ENCODE measurements at places on chromosomes 6 and 20. TPM values are rescaled to one million over a fixed set of nuclear protein-coding genes. Genes with fewer than 3 reads are reported as not detected.

DNA sequence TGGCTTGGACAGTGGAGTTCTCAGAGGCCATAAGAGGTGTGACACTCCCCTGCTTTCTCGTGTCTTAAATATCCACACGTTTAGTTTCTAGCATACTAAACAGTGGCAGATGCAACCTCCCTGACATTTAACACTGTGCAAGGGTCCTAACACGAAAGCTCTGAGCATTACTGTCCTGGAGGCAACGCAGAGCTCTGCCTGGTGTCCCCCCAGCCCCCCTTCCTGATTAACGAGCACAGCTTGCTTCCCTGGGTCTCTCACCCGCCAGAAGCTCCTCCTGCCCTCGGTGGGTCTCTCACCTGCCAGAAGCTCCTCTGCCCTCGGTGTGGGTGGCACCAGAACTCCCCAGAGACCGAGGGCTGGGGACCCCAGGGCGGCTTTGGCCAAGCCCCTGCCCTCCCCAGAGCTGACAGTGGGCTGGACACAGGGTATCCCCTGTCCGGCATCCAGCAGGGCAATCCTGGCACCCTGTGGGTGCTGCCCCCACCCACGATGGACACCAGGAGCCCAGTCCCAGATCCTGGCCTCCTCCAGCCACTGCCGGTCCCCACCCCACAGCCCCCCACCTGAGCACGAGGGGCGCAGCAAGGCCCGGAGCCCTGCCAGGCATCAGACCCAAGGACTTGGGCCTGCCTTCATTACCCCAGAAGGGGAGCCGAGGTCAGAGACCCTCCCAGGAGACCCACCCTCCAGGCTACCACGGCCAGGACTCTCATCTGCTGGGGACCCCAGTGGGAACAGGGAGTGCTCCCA is 12.4 kb upstream of the KCNQ2 start:
- DNase-seq, result no peak

DNA sequence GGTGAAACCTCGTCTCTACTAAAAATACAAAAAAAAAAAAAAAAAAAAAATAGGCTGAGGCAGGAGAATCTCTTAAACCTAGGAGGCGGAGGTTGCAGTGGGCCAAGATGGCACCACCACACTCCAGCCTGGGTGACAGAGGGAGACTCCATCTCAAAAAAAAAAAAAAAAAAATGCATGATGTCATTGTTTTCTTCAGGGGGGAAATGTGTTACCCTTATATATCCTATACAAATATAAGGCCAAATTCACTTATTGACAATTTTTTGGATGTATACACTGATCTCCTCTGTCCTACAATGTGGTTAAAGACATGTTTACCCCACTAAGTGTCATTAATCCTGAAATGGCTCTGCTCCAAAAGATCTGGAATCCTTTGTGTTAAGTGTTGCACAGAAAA is 73.1 kb downstream of the TPBG start:
- DNase-seq, result no peak

DNA sequence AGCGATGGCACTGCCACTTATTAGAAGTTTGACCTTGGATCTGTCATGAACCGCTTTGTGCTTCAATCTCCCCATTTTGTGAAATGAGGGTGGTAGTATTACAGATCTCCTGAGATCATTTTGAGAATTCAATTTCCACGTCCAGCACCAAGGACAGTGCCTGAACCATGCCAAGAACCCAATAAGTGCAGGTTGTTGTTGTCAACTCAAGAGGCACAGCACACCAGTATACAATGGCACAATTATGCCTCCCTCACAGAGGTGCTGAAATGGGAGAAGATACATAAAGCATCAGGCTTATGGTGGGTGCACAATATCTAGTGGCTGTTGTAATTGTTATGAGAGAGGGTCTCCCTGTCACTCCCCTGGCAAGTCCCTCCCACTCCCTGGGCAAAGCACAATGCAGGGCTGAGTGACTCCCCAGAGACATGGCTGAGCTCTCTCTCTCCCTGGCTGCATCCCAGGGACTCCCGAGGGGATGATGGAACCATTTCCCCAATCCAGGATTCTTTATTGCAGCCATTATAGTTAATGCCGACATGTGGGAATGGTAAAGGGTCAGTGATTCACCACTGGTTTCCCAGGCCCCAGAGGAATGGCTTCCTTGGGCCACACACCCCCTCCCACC is 78.7 kb downstream of the CDH22 start:
- DNase-seq, result no peak

DNA sequence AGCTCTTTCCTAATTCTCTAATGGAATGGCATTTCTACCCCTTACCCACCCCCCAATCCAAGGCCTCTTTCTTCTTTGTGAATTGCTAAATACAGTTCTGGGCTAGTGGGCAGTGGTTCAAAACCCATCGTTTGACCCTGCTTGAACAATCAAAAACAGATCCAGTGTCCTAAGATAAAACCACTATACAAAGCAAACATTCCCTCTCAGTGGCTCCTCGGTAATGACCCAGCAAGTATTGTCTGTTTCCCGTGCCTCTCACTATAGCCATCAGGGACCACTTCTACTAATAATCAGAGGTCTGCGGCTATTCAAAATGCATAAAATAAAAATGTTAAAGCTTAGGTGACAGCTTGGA is 143.5 kb upstream of the AKAP12 start:
- no peak for DNase-seq

DNA sequence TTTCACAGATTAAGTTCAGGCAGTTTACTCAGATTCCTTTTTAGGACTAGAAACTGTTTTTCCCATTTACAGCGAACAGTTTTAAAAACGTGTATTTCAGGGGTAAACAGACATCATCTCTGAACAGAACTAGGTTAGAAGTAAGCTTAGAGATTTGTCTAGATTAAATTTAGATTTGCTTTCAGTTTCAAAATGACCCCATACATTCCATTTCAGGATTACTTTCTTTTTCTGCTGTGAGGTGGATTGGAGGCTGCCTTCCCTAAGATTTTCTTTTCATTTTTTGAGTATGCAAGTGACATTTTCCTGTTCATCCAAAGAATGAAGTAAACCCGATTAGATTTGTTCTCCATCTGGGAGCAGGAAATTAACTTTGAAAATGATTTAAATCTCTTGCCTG is 747.2 kb downstream of the KHDRBS2 start:
- no peak for DNase-seq

GRCh38 chr6:71887744-71888230 is 1.4 kb downstream of the RIMS1 start:
- DNase-seq, result no peak

DNA sequence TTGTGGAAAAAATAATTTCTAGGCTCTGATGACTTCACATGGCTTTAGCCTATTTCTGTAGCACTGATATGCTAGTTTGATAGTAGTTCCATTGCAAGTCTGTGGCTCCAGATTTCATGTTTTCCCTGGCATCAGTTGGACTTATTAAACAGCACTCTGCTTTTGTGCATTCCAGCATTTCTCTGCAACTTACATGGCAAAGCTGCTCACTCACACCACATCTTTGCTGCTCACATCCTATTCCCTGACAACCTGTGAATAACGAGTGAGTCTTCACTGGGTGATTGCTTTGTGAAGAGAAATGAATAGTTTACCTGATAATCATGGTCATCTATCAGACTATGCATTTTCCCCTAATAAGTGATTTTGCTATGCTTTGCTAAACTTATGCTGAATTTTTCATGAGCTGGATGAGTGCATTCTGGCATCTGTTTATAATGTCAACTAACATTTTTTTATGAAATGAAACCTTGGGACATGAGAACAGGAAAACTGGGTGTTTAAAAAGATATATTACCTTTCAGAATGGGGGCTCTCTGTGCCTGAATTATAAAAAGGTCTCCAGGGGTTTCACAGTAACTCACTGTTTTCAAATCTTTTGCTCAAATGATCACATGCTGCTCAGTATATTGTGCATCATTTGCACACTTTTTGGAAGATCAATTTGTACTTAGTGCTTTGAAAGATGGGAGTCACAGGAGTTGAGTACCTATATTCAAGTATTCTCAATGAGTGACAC is 301.8 kb downstream of the TBC1D32 start:
- DNase-seq, result no peak

- no peak for DNase-seq
Measured at GRCh38 chr6:105892577-105893262, 193.4 kb upstream of the PRDM1 start.

- DNase-seq, result no peak
Measured at GRCh38 chr6:105862936-105863607, 223.1 kb upstream of the PRDM1 start.

DNA sequence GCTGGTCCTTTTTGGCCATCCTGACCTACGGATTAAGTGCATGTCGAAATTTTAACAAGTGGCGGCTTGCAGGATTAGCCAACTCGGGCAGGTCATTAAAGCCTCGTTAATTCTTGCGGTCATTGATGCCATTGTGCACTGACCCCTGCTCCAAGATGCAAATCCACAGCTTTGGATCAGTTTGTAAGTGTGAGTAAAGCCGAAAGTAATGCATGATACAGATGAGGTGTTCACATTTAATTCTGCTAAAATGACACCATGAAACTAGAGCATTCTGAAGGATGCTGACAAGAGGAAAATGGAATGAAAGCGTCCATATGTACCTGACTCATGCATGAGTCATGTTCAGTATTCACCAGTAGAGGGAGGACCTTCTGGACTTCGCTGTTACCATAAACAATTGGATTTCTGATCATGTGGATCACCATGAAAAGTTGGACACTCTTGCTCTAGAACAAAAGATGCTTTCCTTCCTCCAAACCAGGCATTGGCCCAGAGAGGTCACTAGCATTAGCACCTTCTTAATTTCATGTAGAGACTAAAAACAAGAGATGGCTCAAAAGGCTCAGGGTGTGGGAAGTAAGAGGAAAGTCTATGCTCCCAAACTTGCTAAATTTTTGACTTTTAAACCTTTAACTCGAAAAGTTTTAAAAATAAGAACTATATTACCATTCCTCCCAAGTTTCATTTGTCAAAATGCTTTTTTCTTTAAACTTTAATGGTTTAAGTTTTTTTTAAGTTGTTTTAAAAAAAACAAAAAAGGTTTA is 48.0 kb downstream of the MUC22 start:
- DNase-seq, result no peak

DNA sequence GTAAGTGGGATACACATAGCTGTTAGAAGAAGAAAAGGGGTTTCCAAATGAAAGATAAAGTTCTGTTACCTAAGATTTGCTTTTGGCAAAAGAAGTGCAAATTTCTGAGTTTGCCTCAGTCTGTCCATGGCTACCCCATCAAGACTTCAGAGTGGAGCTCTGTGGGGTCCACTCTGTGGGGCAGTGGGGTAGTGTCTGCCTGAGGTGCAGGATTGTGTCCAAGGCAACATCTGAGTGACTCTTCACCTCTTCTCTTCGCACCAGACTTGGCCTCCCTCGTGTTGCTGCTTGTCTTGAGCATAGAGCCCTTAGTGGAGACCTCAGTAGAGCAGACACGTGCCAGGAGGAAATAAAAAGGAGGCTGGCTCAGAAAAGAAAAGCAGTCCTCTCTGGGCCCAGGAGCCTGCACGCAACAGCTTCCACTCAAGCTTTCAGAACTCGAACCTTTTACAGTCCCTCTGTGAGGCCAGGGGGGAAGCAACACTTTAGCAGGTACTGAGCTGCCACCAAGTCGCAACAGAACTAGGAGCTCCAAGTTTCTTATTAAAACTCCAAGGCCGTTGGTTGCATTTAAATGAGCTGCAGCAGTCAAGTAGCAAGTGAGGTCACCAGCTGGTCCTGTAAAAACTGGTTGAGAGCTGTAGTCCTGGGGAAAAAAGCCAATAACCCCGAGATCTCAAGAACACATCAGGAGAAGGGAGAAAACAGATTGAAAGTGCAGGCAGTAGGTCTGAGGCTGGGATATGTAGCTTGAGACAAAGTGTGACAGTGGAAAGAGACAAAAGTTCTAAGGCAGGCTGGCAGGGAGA is 413.5 kb downstream of the CDC5L start:
- DNase-seq, result no peak

- DNase-seq, result no peak
Measured at GRCh38 chr20:25469558-25469957, 62.1 kb downstream of the GINS1 start.

GRCh38 chr6:118203545-118203944 is 296.5 kb downstream of the SLC35F1 start:
- no peak for DNase-seq

GRCh38 chr20:64090165-64090564 is 6.0 kb upstream of the LKAAEAR1 start:
- no peak for DNase-seq

DNA sequence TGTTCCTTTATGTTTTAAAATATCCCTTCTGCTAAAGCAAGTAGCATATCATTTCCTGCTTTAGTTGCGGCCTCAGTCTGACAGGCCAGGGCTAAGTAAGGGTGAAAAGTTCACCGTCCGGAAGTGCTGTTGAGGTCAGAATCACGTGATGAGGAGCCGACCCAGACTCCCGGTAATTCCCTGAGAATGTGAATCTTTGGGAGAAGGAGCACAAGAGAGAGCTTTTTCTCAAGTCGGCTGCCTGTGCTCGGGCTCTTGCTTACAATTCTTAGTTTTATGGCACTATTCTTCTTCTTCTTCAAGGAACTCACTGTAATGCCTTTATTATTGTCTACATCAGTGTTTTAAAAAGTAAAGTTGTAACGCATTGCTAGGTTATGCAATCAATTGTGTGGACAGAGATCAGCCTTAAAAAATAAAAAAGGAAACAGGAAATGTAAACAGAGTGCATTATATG is 309.3 kb downstream of the PRL start:
- peak; percentile 90 for DNase-seq

DNA sequence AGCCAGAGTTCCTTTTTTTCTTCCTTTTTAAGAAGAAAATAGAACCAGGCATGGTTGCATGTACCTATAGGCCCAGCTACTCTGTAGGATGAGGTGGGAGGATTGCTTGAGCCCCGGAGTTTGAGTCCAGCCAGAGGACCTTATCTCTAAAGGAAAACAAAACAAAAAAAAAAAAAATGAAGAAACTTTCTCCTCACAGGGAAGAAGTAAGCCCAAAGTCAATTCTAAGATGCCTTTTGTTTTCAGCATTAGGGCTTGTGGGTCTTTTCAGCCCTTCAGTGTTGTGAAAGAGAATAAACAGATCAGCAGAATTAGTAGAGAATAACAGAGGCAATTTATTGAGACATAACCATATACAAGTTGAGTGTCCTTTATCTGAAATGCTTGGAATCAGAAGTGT is 26.8 kb downstream of the ZNF451 start:
- DNase-seq, result no peak

DNA sequence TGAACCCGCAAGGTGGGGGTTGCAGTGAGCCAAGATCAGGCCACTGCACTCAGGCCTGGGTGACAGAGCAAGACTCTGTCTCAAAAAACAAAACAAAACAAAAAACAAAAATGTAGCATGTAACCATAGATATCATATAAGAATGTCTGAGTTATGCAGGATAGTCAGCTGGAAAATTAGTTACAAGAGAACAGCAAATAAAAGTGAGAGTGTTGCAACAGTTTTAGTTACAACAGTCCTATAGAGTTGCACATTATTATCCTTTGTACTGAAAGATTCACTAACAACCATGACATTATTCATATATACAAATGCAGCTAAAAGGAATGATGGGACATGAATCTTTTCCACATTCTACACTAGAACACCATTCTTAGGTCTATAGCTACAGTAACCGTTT is 16.4 kb downstream of the RNF24 start:
- no peak for DNase-seq

The PDE10A gene
- total RNA-seq, result 3.6 TPM

The OR12D3 gene
- total RNA-seq, result not detected

The RREB1 gene
- total RNA-seq, result 25.5 TPM

The R3HDML gene
- total RNA-seq, result not detected

The HRH3 gene
- total RNA-seq, result not detected

The GTSF1L gene
- not detected for total RNA-seq

The LAMP5 gene
- not detected for total RNA-seq

The TNFRSF6B gene
- 3.8 TPM for total RNA-seq

The KHDRBS2 gene
- total RNA-seq, result not detected

The ASIP gene
- 2.7 TPM for total RNA-seq

The SLC16A10 gene
- 18.5 TPM for total RNA-seq
